ENCODE measurements at places on chromosomes 5 and 9. TPM values are rescaled to one million over a fixed set of nuclear protein-coding genes. Genes with fewer than 3 reads are reported as not detected.

Gene HK3
- 0.18 TPM for total RNA-seq

- no peak for DNase-seq
These were observed 31.3 kb downstream of the ZFYVE16 start for GRCh38 chr5:80439213-80439612.

DNA sequence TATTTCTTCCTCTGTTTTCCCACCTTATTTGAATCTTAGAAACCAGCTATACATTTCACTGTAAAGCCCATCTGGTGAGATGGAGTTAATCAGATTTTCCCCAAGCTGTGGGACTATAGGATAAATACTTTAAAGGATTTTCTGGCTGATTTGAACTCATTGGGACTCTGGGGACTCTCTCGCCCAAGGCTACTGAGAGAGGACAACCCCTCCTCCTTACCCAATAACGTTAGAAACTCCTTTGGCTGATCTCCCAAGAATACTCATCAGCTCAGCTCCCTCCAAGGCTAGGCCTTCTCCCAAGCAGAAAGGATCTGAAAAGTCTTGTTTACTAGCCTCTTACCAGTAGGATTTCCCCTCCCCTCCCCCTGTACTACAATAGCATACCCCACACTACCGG is 1.5 kb upstream of the GLRA1 start:
- DNase-seq: no peak

DNA sequence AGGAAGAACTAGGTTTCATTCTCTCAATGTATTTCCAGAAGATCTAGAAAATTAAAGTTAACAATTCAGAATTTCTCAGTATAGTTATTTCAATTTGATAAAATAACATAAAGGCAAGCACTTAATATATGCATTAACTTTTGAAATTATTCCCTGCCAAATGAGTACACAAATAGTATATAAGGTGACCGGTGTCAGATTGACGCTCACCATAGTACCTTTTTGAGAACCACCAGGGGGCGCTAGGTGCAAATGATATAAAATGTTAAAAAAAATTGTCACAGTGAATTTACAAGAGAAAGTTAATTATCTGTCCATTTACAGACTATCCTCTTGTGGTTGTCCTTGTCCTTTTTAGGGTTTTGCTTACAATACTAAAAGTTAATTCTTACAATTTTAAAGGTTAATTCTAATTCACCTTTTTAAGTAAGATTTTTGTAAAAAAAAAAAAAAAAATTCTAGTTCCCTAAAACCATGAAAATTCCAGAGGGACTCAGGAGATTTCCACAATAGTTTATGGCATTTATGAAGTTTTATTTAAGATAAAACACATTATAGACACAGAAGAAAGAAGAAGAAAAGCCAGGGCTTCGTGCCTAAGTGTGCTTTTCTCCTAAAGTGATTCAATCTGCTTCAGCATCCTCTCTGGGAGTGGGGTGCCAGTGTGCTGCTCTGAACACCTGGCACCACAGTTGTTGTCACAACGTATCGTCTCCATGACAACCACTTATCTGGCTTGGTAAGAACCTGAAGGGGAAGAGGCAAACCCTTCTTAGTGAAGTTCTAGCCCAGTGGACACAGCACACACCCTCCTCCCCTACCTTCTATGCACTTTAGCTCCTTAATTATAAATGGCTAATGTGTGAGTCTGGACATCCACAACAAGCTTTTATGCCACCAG is 1.7 kb downstream of the ADAMTS16 start:
- no peak for DNase-seq

GRCh38 chr9:112925058-112925641 is 34.5 kb upstream of the SLC46A2 start:
- DNase-seq: no peak

GRCh38 chr5:127369796-127370195 is 79.2 kb downstream of the MEGF10 start:
- DNase-seq: no peak

Gene GCNT1
- total RNA-seq: 17.2 TPM

DNA sequence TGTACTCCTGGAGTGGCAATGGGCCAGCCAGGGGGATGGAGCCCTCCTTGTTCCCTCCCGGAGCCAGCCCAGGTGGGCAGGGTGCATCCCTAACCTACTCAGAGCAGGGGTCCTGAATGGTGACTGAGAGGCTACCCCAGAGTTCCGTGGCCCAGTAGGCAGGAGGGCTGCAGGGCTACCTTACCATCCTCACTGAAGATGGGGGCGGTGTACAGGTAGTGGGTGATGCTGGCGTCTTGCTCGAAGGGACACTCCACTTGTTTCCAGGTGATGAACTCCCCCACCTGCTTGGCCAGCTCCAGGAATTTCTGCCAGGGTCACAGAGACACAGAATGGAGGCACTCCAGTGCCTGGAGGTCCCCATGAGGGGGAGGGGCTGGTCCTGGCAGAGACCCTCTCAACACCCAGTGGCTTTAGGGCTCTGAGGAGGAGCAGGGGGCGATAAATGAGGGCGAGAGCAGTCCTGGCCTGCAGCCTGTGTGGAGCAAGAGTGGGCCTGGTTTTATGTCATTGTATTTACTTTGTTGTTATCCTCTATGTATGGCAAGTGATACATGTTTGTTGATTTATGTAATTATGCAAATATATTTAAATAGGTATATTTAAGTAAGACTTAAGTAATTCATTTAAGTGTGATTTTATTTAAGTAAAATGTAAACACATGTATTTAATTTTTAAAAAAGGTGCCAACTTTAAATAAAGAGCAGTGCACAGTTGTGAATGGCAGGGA is 39.9 kb upstream of the RNF130 start:
- DNase-seq: no peak

GRCh38 chr5:128693764-128694163 is 155.7 kb upstream of the FBN2 start:
- DNase-seq: no peak

Gene CDX1
- total RNA-seq: 0.09 TPM

Gene PCDHB14
- total RNA-seq: 2.6 TPM

DNA sequence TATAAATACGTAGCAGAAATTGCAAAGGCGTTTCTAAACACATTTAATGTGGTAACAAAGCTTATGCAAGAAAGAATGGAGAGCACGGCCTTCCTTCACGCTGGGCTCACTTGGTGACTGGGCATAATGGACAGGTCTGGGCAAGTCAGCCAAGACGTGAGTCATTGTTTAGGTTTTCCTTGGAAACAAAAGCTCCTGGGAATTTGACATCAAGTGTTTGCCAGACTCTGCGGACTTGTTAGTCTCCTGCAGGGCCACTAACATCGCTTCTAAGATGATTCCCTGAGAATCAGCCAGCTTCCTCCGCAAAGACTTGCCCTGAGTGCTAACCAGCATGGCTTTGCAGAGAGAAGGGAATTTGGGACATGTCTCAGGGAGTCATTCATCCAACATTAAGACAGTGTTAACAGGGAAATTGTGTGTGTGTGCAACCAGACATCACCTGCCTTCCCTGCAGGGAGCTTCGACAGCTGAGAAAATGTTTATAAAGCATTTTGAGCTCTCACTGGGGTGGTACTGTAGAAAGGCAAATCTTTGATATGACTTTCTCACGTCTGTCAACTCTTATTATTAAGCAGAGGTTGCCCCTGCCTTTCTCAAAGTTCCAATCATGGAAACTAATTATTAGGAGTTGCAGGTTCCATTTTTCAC is 182.5 kb downstream of the NTRK2 start:
- peak; percentile 19 for DNase-seq

GRCh38 chr9:88950341-88951154 is 40.7 kb upstream of the S1PR3 start:
- no peak for DNase-seq

GRCh38 chr9:4117835-4118610 is 181.8 kb downstream of the GLIS3 start:
- DNase-seq: peak; percentile 87

GRCh38 chr9:19140259-19140658 is 13.0 kb upstream of the PLIN2 start:
- DNase-seq: no peak

DNA sequence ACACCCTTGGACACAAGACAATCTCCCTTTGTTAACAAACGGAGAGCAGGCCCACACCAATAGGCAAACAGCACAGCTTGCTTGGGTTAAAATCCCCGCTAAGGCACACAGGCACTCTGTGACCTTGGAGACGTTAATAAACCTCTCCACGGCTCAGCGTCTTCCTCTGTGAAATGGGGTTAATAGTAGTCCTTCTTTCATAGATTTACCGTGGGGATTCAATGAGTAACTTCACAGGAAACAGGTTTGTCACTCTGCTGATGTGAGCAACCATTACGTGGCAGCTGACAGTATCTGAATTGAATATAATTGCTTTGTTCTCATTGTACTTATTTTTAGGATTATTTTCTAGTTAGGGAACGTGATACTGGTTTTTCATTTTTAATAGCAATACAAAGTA is 65.2 kb upstream of the ADRA1B start:
- DNase-seq: no peak

DNA sequence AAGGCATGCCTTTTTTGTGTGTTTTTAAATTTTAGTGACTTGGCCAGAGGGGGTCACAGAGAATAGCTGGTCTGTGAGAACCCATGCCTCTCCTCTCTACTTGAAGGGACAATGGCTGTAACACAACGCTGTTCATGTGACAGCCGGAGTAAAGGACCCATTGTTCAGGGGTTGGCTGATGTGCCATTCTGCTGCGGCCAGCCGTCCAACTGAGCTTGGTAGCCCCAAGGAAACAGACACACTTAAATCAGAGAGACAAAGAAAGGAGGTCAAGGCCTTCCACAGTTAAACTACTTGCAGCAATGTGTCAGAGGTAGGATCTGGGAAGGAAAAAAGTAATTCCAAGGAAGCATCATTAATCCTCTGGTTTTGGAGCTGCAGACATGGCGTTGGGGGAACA is 8.1 kb downstream of the MEGF10 start:
- DNase-seq: no peak

DNA sequence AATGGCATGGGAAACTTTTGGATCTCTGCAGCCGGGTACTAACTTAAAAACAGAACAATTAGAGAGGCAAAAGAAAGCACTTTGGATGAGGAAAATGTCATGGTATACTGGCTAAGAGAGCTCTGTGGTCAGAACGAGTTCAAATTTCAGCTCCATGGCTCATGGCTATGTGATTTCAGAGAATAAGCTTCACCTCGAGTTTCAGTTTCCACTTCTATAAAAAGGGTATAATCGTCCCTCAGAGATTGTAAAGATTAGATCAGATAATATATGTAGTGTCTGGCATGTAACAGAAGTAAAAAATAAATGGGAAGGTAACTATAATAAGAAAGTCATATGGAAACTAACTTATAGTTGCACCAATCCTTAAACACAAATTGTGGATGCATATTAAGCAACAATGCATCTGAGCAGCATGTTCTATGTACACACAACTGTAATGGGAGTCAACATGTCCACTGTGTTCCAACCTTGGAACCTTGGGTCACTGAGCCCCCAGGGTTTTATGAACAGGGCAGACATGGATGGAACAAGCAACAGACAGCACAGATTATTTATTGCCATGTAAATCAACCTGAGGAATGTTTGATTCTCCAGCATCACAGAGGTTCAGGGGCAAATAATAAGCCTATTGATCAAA is 145.4 kb downstream of the MAPKAP1 start:
- no peak for DNase-seq

Gene FCN2
- not detected for total RNA-seq

Gene CTXN3
- not detected for total RNA-seq

DNA sequence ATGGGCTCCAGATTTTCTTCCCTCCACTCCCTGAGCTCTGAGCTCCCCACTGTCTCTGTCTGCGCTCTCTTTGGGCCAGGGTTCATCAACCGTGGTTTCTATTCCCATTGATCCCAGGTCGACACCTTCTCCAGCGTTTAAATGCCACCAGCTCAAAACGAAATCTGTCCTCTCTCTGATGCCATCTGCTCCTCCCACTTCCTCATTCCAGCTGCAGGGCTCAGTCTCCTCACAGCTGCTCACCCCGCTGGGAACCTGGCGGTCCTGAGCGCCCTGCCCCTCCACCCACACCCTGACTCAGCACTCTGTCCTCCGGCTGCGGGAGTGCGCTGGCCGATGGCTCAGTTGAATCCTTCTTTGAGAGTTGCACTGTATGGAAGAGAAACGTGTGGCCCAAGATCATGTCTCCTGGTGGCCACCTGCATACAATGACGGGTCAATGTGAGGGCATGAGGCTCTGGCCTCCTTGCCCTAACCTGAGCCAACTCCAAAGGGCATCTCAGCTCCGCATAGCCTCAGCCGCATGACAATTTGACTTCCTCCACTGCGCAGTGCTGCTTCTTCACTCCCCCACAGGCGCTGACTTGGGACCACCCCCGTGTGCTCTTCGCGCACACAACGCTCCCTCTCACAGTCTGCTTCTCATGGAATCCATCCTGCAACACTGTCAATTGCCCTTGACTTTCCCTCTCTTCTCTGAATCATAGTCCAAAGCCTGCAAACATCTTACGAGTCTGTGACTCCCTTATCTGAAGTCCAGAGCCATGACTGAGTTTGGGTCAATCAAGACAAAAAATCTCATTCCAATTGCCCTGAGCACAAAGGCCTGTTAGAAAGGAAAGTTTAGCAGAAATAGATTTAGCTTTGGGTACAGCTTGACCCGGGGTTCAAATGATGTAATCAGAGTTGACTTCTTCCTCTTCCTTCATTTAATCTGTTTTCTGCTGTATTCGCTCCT is 82.4 kb downstream of the PTCH1 start:
- peak; percentile 38 for DNase-seq

- DNase-seq: no peak
These were observed 106.0 kb downstream of the RGS3 start for GRCh38 chr9:113569472-113570060.

DNA sequence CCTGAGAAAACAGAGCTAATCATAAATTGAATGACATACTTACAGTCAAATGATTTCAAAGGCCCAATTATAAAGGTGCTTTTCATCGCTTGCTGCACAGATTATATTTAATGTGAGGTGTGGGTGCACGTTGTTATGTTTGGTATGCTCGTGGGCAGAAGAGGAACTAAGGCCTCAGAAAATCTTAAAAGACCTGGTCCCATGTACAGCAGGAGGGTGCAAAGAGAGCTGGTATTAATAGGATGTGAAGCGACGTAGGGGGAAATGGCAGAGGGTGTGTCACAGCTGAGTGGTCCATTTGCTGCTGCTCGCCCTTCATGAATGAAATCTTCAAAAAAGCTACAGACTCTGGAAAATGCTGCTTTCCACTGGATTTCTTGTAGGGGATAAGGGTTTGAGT is 40.5 kb upstream of the IFNK start:
- DNase-seq: no peak

Measured in WTC11 (cell line).